ENCODE measurements at places on chromosomes 16 and 17.

DNA sequence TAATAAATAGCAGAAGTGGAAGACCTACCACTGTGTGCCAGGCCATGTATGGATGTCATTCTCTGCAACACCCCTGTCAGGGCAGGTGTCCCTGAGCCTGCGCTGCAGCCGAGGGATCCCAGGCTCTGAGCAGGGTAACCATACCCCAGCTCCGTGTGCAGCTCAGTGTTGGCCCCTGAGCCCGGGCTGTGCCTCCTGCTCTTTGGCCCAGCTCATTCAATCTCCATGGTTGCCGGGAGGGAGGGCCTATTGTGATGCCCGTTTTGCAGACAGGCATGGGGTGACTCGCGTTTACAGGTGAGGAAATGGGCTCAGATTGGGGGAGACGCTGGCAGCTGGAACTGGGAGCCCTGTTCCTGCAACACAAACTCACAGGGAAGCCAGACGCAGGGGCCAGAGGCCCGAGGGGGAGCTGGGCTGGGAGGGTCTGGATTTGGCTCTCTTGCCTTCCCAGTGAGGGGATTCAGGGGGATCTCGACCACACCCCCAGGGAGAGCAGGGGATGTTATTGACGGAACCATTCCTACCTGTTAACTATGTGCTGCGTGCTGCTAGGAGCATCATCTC, 190.5 kb downstream of the IRF8 start:
- no peak for DNase-seq

- no peak for DNase-seq
Measured at GRCh38 chr16:78291604-78292003, 192.2 kb downstream of the WWOX start.

DNA sequence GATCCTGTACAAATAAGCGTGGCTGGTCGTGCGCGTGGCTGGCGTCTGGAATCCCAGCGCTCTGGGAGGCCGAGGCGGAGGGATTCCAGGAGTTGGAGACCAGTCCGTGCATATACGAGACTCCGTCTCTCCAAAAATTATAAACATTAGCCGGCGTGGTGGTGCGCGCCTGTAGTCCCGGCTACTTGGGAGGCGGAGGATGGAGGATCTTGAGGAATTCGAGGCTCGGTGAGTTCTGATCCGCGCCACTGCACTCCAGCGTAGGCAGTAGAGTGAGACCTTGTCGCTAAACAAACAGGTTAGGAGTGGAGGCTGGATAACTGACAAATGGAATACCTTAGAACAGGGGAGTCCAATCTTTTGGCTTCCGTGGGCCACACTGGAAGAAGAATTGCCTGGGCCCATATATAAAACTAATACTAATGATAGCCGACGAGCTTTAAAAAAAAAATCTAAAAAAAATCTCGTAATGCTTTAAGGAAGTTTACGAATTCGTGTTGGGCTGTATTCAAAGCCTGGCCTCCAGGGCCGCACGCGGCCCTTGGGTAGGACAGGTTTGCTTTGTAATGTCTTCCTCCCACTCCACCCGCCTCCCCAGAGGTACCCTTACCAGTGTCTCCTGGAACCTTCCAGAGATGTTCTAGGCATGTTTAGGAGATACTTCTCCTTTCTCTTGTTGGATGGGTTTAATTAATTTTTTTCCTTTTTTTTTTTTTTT, 909 bp upstream of the RSL1D1 start:
- peak; percentile 20 for DNase-seq

DNA sequence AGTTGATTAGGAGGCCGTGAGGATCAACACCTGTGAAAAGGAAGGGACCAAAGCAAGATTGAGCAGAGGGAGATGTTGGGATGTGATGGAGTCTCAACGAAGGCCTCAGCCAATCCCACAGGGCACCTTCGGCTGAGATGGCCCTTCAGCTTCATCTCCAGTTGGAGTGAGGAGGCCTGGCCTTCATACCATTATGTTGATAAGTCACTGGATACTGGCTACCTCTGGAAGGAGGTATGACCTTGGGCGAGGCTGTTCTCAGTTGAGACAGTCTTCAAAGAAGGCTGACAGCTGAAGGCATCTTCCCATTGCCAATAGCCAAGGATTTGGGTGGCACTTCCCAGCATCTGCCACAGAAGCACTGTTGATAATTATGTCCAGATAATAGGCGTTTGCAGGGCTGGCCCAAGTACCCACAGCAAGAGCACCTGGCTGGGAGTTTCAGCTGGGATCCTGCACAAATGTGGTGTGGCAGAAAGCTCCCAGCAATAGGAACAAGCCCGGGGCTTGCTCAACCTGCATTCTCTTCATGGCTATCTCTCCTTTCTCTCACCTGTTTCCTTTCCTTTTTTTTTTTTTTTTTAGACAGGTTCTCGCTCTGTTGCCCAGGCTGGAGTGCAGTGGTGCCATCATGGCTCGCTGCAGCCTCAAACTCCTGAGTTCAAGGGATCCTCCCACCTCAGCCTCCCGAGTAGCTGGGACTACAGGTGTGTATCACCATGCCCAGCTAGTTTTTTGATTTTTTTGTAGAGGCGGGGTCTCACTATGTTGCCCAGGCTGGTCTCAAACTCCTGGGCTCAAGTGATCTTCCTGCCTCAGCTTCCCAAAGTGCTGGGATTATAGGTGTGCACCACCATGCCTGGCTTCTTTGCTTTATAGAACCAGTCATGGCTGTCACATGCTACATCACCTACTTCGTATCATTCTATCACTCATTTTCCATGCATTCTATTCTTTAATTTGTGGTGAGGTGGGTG, 18.2 kb upstream of the MAP3K14 start:
- no peak for DNase-seq

- no peak for DNase-seq
Measured at GRCh38 chr17:80917716-80918560, 73.7 kb upstream of the CHMP6 start.

- no peak for DNase-seq
Measured at GRCh38 chr16:51399908-51400670, 249.0 kb upstream of the SALL1 start.

DNA sequence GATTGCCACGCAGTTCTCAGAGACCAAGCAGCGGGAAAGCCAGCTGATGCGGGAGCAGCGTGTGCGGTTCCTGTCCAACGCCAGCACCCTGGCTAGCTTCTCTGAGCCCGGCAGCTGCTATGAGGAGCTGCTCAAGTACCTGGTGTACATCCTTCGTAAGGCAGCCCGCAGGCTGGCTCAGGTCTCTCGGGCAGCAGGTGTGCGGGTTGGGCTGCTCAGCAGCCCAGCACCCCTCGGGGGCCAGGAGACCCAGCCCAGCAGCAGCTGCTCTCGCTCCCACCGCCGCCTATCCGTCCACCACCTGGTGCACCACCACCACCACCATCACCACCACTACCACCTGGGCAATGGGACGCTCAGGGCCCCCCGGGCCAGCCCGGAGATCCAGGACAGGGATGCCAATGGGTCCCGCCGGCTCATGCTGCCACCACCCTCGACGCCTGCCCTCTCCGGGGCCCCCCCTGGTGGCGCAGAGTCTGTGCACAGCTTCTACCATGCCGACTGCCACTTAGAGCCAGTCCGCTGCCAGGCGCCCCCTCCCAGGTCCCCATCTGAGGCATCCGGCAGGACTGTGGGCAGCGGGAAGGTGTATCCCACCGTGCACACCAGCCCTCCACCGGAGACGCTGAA, 15.2 kb downstream of the CACNA1G start:
- DNase-seq, result no peak

- no peak for DNase-seq
Measured at GRCh38 chr17:49589577-49589927, 13.9 kb downstream of the NXPH3 start.

- no peak for DNase-seq
Measured at GRCh38 chr16:84851192-84852127, 31.7 kb downstream of the CRISPLD2 start.

- DNase-seq, result no peak
Measured at GRCh38 chr16:89341279-89341678, 123.8 kb downstream of the ZNF778 start.

GRCh38 chr17:47192554-47192953, 3.5 kb upstream of the CDC27 start:
- no peak for DNase-seq

- DNase-seq, result peak; percentile 11
Measured at GRCh38 chr17:48215583-48216139, 108.1 kb downstream of the SNX11 start.

DNA sequence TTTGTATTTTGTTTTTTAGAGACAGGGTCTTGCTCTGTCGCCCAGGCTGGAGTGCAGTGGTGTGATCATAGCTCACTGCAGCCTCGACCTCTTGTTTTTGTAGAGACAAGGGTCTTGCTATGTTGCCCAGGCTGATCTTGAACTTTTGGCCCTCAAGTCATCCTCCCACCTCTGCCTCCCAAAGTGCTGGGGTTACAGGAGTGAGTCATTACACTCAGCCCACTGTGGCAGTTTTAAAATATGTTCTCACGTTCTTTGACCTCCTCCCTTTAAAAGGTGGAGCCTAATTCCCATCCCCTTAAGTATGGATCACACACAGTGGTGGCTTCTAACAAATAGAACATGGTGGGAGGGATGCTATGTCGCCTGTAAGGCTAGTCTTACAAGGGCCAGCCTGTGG, 67.7 kb downstream of the ZDHHC7 start:
- DNase-seq, result no peak

DNA sequence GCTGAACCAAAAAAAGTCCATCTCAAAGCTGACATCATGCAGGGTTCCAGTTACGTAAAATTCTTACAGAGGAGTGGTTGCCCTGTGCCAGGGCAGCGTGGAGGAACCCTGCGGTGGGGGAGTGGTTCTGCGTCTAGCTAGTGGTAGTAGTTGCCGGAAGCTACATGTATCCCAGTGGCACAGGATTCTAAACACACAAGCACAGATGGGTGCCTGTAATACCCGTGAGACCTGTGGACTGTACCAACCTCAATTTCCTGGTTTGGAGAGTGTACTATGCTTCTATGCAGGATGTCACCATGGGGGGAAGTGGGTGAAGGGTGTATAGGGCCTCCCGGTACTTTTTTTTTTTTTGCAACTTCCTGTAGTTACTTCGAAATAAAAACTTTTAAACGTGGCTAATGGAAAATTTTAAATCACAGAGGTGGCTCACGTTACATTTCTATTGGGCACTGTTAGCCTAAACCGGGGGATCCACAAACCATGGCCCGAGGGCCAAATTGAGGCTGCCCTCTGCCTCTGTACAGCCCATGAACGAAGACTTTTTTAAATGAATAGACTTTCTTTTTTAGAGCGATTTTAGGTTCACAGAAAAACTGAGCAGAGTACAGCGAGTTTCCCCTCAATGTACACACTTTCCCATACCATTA, 38.5 kb downstream of the TBC1D16 start:
- DNase-seq, result no peak

DNA sequence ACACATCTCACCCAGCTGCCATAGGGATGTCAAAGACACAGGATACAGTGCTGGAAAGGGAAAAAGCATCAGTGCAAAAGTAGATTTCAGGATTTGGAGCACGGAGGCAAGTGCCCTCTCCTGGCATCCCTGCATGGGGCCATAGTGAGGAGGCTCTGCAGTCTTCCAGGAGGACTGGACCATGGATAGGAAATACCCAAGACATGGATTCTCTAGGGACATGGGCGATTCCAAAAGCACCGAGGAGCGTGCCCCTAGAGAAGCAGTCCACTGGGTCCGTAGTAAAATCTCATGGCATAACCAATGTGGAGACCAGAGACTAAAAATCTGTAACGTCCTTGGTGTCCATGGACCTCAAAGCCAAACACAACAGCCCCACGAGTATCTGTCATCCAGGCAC, 818.2 kb downstream of the KCNJ18 start:
- DNase-seq, result no peak

- no peak for DNase-seq
Measured at GRCh38 chr16:30005341-30006094, 5.3 kb downstream of the DOC2A start.

GRCh38 chr17:57902800-57903759, 52.1 kb downstream of the CUEDC1 start:
- no peak for DNase-seq

DNA sequence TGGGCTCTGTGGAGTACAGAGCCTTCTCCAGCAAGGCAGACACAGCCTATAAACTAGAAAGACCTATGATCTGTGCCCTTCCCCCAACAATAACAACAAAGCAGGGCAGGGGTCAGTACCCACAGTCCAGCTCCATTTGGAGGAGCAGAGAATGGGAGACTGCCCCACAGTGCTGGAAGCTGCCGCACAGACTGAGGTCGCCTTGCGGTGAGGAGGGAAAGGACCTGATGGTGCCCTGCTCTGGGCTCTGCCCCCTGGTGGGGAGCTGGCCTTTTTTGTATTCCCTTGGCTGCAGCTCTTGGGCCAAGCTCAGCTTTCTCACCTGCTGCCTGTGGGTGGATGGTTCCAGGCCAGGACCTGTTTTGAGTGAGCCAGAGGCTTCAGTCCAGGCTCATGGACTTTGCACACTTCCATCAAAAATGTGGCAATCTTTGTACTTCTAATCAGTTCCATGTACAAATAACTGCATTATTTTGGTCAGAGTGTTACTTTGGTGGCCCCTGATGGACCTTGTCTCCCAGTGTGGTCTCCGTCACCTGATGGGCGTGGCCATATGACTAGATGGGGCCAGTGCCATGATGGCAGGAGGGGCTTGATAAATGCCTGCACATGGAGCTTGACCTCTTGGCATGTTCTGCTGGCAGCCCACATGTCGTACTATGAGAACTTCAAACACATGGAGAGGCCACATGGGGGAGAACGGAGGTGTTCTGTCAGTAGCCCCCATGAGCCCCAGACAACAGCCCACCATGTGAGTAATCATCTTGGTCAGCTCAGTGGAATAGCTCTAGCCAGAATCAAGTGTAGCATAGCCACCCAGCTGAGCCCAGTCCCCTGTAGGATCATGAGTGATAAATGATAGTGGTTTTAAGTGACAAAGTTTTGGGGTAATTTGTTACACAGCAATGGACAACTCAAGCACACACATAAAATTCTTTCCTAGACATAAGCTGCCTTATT, 24.2 kb downstream of the B9D1 start:
- DNase-seq, result peak; percentile 27
